Activated T-cell treated with anti-CD3 and anti-CD28 coated beads for 24 hours (primary cell): ENCODE measurements at places on chromosomes 3 and 15.

GRCh38 chr3:72903004-72903403 is 15.2 kb downstream of the GXYLT2 start:
- DNase-seq: no peak

- DNase-seq: no peak
Observed at GRCh38 chr15:75233504-75234190, 24.5 kb upstream of the GOLGA6C start.

- no peak for DNase-seq
Observed at GRCh38 chr3:89049119-89049518, 58.3 kb upstream of the EPHA3 start.

GRCh38 chr3:128133273-128133883 is 9.8 kb upstream of the RUVBL1 start:
- DNase-seq: no peak

DNA sequence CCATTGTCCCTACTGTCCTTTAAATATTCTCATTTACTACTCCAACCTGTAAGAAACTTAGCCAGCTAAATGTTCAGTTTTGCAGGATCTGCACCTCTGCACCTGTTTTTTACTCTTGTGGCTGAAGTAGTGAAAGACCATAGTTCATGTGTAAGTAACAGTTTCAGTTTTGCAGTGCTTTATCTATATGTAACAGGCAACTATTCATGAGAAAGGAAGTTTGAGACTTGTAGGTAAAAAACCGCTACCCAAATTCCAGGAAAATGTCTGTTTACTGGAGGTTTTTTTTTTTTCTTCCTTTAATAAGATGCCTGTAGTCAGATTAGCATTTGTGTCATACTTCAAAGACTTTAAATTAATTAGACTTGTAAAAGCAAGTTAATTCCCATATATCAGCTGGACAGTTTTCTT is 25.4 kb upstream of the MBNL1 start:
- no peak for DNase-seq

- DNase-seq: no peak
Observed at GRCh38 chr3:107545680-107546120, 22.9 kb downstream of the BBX start.

- DNase-seq: no peak
Observed at GRCh38 chr15:61084472-61084871, 144.6 kb downstream of the RORA start.
